Activated CD8-positive, alpha-beta memory T cell treated with anti-CD3 and anti-CD28 coated beads for 1 hour (primary cell): ENCODE measurements at places on chromosomes 2 and 18.

GRCh38 chr18:34872066-34872465 lies 162.0 kb downstream of the DTNA start:
- DNase-seq = no peak

- DNase-seq = no peak
These were observed 14.2 kb downstream of the ECEL1 start for GRCh38 chr2:232473467-232473890.

DNA sequence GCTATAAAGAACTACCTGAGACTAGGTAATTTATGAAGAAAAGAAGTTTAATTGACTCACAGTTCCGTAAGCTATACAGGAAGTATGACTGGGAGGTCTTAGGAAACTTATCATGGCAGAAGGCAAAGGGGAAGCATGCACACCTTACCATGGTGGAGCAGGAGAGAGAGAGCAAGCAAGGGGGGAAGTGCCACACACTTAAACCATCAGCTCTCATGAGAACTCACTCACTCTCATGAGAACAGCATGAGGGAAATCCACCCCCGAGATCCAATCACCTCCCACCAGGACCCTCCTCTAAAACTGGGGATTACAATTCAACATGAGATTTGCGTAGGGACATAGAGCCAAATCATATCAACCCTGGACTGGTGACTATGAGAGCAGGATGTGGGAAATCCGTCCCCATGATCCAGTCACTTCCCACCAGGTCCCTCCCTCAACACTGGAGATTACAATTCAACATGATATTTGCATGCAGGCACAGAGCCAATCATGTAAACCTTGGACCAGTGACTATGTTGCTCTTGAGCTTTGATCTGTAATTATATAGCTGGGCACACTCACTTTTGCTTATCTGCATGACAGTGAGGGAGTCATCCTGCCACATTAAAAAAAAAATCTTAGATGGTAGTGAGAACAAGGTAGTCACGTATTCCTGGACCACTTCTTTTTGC lies 12.9 kb downstream of the ADAM23 start:
- no peak for DNase-seq

- DNase-seq = no peak
These were observed 198.2 kb downstream of the CD8B2 start for GRCh38 chr2:106685180-106685897.

DNA sequence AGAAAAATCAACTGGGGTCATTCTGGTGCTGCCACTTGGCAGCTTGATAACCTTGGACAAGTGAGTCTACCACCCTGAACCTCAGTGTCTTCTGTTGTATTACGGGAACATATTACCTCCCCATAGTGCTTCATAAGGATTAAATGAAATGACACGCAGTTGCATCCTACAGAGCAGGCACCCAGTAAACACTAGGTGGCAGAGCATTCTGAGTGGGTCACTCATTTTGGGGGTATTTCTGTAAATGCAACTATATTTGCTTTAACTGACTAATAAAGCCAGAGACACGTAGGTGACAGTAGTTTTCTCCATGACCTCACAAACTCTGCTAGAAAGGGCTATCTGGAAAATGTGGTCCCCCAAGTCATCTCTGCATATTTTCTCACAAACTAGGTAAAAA lies 4.7 kb downstream of the CD226 start:
- DNase-seq = no peak

DNA sequence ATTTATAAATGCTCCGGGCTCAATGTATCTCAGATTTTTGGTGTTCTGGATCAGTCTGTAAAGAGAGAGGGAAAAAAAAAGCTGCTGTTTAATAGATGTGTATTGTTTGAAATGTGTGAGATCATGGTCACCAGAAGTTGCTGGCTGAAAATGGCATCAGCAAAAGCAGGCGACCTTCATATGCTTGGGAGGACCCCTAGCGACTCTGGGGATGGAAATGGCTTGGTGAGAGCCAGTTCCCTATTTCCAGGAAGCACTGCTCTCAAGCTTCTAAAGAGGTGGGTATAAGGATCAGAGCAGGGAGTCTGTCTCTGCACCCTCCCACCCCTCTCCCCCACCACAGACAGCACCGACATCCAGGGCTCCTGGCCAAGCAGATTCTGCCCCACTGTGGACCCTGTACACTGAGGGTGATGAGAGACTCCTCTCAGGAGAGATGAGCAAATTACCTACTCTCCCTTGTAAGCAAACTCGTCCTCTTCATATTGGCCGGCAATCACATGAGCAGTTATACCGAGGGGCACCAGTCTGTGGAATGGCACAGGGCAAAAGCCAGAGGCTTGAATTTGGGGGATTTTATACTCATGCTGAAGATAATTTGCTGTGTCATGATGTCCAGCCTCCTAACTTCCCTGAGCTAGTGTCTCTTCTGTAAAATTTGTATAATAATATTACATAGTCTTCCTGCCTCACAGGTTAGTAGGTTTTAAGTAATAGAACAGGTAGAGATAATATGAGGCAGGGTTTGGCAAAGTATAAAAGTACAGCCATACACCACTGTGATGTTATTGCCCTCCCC lies 29.6 kb downstream of the LHCGR start:
- no peak for DNase-seq

DNA sequence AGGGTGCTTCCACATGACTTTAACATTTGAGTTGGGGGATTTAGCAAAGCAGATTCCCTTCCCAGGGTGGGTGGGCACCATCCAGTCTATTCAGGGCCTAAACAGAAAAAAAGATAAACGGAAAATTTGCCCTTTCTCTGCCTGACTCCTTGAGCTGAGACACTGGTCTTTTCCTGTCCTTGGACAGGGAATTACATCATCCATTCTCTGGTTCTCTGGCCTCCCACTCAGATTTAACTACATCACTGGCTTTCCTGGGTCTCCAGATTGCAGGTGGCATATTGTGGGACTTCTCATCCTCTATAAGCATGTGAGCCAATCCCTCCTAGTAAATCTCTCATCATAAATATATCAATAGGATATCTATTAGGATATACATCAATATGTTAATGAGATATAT lies 25.8 kb downstream of the CAPN13 start:
- no peak for DNase-seq

GRCh38 chr2:219701847-219702634 lies 74.6 kb downstream of the SLC4A3 start:
- DNase-seq = no peak

DNA sequence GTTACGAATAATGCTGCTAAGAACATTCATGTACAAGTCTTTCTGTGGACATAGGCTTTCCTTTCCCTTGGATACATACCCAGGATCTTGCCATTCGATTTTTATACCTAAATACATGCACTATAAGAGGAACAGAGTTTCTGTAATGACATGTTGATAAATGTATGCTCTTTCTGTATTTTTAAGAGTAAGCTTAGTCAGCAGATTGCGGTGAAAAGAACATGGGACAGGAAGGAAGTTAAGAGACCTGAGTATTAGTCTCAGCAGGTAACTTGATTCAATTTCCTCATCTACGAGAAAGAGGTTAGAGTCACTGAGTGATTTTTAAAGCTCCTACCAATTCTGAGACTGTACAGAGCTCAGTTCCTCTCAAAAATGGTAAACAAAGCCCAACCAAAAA lies 2.6 kb upstream of the TLK1 start:
- no peak for DNase-seq

DNA sequence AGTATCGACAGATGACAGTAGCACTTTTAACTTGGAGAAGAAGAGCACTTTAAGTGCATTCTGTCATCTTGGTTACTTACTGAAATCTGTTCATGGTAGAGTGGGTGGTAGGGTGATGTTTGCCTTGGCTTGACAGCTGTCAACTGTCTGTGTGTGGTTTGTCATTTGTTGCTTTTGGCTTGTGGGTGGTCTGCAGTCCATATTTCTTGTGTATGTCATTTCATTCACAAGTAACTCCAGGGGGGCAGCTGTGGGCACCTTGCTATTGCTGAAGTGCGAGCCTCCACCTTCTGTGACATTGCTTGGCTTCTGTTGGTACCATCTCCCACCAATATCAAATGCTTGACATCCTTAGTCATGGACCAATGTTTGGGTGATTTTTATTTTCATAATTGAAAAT lies 311.6 kb upstream of the NRP2 start:
- no peak for DNase-seq

GRCh38 chr2:191115804-191116203 lies 35.0 kb downstream of the STAT4 start:
- DNase-seq = no peak

- DNase-seq = no peak
These were observed 30.4 kb upstream of the FN1 start for GRCh38 chr2:215466097-215466909.

DNA sequence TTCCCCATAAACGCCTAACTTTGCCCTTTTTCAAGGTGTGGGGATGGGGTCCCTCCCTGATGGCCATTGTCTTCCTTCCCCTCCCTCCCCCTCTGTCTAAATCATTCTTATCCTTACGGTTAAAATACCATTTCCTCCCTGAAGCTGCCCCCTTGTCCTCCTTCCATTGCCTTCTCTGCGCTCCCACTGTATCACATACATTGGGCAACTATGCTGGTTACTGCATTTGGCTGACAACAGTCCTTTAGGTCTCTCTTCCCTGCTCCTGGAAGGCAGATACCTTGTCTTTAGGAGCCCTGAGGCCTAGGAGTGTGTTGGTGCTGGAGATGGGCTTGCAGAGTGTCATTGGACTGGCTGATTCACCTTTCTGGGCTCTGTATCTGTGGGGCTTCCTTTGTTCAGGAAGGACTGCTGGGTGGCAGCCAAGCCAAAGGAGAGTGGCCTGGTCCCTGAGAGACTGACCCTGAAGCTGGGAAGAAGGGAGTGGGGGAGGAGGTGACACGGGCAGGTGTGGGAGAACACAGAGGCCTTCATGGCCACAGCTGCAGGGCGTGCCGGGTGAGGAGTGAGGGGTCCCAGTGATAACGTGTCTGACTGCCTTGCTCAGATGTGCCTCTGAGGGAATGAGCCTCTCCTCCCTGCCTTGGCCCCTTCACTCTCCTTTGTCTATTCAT lies 2.2 kb downstream of the WNT6 start:
- no peak for DNase-seq

DNA sequence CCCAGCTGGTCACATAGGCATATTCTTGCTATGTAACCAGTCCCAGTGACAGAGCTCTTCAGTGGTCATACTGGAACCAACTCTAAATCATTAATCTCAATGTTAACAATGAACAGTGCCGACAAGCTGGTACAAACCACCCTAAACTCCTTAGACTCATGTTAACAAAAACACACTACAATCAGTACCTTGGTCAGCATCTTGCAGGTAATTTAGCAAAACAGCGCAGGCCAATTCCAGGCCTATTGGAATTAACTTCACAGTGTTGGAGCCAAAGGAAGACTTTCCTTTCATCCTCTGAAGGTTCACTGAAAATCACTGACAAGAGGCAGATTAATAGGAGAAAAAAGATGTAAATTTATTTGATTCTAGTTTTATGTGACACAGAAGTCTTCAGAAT lies 396.4 kb downstream of the PIK3C3 start:
- no peak for DNase-seq

DNA sequence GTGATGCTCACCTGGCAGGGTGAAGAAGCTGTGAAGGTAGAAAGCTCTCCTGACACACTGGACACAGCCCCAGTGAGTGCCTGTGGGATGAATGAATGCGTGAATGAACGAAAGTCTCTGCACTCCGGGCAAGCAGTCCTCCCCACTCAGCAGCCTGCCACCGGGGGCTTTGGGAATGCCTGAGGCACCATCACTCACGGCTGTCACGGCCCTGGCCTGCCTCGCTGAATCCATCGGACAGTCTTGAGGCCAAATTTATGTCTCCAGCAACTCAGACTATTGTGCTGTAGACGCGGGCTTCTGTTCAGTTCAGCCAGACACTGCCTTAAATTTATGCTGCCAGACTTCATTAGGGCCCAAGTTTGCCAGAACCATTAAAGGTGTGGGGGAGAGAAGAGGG lies 62.9 kb upstream of the TEX51 start:
- no peak for DNase-seq

- no peak for DNase-seq
These were observed 1068.2 kb upstream of the ACVR2A start for GRCh38 chr2:146776596-146776995.

GRCh38 chr2:107745100-107745499 lies 81.6 kb upstream of the RGPD4 start:
- no peak for DNase-seq

DNA sequence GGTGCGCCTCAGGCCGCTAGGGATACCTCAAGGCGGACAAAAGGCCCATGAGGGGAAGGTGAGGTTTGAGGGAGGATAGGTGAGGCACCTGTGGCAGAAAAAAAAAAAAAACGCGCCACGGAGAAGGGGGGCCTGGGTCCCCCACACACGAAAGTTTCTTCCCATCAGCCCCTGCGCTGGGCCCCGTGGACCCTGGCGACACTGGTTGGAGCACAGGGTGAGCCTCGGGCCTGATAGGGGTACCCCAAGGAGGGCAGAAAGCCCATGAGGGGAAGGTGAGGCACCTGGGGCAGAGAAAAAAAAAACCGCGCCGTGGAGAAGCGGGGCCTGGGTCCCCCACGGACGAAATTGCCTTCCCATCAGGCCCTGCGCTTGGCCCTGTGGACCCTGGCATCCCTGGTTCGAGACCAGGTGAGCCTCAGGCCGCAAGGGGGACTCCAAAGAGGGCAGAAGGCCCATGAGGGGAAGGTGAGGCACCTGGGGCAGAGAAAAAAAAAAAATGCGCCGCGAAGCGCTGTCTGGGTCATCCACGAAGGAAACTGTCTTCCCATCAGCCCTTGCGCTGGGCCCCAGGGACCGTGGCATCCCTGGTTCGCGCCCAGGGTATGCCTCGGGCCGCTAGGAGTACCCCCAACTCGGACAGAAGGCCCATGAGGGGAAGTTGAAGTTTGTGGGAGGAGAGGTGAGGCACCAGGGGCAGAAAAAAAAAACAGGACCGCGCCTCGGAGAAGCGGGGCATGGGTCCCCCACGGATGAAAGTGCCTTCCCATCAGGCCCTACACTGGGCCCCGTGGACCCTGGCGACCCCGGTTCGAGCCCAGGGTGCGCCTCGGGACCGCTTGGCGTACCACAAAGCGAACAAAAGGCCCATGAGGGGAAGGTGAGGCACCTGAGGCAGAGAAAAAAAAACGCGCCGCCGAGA lies 226.2 kb downstream of the CCDC74A start:
- DNase-seq = no peak

DNA sequence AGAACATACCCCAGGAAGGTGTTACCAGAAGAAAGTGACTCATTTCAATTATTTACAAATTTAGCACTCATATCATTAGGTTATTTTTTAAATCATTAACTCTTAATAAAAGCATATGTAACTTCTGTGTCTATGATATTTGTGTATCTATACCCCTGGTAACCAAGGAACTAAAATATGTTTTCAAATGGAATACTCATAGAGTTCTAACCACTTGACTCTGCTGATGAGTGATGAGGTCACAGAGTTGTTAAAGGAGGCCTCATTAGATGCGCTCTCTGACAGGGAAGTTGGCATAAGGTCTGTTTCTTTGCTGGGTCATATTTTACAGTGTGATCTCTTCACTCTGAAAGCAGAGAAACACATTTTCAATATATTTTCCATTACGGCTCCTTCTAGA lies 73.4 kb downstream of the CCDC150 start:
- DNase-seq = no peak
